ENCODE measurements at places on chromosomes 2 and 18.

- no peak for DNase-seq
Measured at GRCh38 chr2:128500138-128500800, 181.6 kb upstream of the HS6ST1 start.

- no peak for DNase-seq
Measured at GRCh38 chr18:36708366-36708765, 120.4 kb downstream of the TPGS2 start.

DNA sequence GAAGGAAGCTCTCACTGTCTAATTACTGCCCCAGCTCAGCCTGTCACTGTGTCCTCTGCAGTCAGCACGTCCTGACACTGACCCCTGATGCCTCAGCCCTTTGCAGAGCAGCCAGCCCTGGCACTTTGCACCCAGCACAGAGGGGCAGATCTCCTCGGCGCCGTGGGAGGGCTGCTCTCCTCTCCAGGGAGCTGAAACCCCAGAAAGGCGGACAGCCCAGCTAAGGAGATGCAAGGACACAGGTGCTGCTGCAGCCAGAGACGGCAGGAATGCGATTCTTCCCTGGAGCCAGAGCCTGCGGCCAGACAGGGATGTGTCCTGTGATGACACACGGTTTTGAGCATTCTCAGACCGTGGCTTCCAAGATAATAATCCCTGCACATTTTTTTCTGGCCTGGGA lies 34.5 kb upstream of the SIX3 start:
- no peak for DNase-seq

DNA sequence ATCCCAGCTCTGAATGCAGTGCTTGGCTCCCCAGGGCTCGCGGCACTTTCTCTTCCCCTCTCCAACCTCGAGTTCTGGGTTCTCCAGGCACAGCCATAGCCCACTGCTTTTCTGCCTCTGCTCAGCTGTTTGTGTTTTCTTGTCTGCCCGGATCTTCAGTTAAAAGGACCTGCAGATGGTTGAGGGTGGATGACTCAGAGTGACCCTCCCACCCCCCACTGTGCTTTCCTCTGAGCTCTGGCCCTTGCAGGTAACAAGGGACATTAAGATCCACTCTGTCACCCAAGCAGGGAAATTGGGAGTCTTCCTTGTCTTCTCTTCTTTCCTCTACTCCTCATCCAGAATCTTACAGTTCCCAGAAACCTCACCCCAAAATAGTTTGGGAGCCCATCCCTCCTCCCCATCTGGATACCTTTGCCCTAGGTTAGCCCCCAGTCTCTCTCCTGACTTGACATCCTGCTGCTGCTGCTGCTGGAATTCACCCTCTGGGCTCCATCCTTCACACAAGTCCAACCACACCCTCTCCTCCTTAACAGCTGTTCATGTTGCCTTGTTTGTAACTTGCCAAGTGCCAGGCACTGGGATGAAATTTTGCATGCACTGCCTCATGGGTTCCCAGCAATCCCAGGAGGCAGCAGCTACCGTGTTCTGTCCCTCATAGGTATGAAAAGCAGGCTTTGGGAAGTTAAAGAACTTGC lies 157.9 kb upstream of the TTC39C start:
- DNase-seq: no peak

GRCh38 chr2:98188351-98189046 lies 101.5 kb downstream of the VWA3B start:
- no peak for DNase-seq

- DNase-seq: no peak
Measured at GRCh38 chr2:105377871-105378270, 21.0 kb downstream of the FHL2 start.

- DNase-seq: no peak
Measured at GRCh38 chr2:128323555-128323931, 4.9 kb upstream of the HS6ST1 start.

- no peak for DNase-seq
Measured at GRCh38 chr2:16071039-16071864, 130.9 kb downstream of the MYCN start.

DNA sequence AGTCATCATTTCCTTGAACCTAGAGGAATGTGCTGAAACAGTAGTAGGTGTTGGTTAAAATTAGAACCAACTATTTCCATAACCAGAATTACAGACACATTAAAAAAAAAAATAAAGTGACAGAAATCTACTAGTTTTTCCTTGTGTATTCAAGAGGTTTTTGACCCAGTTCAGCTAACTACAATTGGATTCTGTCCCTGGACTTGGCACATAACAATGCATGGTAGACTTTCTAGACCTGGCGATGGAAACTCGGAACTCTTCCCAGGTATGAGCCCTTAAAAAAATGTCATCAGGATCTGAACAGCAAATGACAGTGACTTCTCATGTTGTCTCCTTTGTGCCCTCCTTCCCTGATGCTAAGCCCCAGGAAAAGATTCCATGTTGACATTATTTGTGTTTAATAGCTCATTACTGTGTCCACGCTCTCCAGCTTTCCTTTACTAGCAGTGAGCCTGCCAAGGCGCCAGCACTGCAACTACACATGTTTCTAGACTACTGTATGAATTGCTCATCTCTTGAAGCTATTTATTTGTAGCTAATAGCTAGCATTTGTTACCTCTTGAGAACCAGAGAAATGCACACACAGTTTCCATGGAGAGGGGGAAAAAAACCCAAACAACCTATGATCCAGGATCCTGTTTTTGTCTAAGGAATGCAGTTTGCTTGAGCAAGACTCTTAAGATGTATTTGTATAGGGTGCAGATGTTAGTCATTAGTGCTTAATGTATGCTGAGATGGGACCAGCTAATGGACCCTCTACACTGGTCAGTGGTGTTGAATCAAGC lies 148.5 kb downstream of the FMNL2 start:
- no peak for DNase-seq

GRCh38 chr18:10793730-10794370 lies 268.0 kb downstream of the NAPG start:
- DNase-seq: no peak

DNA sequence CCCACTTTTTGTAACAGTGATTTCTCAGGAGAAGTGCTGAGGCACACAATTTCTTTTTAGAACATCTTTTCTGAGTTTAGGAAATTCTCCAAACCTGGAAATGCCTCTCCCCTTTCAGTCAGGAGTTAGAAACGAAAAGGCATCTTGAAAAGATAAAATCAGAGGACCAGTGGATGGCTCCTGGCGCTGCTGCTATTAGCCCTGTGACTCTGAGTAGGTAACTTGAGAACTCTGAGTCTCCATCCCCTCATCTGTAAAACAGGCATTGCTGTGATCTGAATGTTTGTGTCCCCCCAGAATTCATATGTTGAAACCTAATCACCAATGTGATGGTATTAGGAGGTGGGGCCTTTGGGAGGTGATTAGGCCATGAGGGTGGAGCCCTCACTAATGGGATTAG lies 50.2 kb downstream of the EHD3 start:
- no peak for DNase-seq

DNA sequence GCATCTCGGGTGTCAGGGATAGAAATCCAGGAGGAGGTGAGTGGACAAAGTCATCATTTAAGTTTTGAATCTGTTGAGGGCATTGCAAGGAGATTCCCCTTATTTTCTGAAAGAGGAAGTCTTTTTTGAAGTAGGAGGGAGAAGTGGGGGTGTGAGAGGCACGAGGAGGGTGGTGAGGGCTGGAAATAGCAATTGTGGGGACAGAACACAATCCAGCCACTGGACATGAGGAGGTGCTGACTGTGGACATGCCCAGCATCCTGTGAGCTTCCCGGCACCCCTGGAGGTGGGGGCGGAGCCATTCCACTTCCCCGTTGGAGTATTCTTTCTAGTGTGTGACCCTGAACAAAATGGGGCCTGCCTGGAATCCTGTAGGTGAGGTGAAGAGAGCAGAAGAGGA lies 310.7 kb upstream of the EPAS1 start:
- no peak for DNase-seq

Measured in NCI-H1694 treated with DMSO at 0.1 percent for 48 hours (cell line).